ENCODE measurements at places on chromosomes 5 and 9. TPM values are rescaled to one million over a fixed set of nuclear protein-coding genes. Genes with fewer than 3 reads are reported as not detected.

DNA sequence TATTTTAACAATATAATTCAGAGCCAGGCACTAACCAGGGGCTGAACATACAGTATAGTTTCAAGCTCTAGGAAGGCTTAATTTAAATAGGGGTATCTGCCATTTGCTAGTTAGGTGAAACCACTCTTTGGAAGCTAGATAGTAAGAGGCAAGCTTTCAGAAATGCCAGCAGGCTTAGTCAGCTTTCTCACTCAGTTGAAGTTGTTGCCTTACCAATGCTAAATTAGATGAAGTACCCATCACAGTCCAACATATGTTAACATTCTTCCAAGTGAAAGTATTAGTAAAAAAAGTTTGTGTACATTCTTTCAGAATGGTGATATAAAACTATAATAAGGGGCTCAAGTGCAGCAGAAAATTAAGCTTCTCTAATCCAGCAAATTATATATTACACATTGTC, 215.0 kb downstream of the CNTLN start:
- DNase-seq, result no peak
- no peak overlapping the region for H3K4me3 ChIP-seq
- H3K4me1 ChIP-seq, result no peaks in the 10 kb centered on the region
- no peaks in the 10 kb centered on the region for H3K36me3 ChIP-seq
- no peaks in the 10 kb centered on the region for H3K27me3 ChIP-seq
- H3K27ac ChIP-seq, result no peak overlapping the region

GRCh38 chr5:626850-627249, 14.7 kb downstream of the CEP72 start:
- DNase-seq, result no peak
- H3K4me3 ChIP-seq, result no peak overlapping the region
- H3K36me3 ChIP-seq, result peaks cover 8% of the 10 kb centered on the region
- H3K4me1 ChIP-seq, result no peaks in the 10 kb centered on the region

DNA sequence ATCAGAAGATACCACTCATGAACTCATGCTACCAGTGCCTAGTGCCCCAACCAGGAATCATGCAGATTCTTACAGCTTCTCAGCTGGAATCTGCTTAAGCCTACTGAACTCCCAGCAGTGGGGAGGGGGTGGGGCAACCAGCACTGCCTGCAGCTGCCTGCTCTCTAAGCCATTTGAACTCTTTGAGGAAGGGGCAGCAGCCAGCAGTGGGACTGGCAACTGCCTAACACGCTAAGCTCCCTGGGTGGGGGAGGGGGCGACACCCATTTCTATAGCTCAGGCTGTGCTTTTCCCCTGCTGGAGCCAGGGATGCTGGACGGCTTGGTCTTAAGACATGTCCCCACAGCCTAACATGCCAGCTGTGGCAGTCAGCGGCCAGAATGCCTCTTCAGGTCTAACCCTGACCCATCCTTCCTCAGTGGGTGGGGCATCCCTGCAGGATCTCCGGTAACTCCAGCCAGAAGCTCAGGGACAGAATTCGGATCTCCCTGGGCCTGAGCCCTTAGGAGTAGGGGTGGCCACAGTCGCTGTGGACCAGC, 889.7 kb downstream of the CDH9 start:
- no peaks in the 10 kb centered on the region for H3K27me3 ChIP-seq
- no peaks in the 10 kb centered on the region for H3K36me3 ChIP-seq
- DNase-seq, result no peak
- H3K4me3 ChIP-seq, result no peak overlapping the region

Gene ADAMTS12
- not detected for total RNA-seq
